Inflammatory macrophage treated with lipopolysaccharide for 1 hour (primary cell): ENCODE measurements at places on chromosomes 13 and 19.

DNA sequence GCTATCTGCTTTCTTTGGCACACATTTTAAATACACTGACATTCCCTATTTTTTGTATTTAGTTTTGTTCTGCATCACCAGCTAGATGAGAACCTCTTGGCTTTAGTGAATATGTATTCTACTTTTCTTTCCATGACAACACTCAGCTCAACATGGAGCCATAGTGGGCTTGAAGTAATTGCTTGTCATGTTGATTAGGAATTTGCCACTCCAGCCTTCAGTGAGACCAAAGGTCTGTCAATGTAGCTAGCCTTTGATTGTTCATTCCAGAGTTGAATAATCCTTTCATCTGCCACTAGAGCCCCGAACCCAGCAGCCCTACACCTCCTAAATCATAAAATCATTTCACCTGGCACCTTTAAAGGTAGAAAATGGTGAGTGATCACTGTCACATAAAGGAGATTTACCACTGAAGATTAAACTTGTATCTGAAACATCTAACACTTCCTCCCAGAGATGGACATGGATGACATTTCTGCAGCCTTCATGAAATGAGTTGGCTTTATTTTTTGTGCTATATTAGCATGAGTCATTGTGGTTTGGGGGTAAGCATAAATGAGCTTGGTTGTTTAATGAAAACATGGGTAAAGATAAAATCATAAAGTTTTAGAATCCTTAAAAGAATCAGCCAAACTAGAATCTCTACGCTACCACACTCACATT lies 29.2 kb upstream of the GARRE1 start:
- no peak for DNase-seq

GRCh38 chr19:10695401-10696398 lies 5.5 kb upstream of the QTRT1 start:
- peak; percentile 96 for DNase-seq

DNA sequence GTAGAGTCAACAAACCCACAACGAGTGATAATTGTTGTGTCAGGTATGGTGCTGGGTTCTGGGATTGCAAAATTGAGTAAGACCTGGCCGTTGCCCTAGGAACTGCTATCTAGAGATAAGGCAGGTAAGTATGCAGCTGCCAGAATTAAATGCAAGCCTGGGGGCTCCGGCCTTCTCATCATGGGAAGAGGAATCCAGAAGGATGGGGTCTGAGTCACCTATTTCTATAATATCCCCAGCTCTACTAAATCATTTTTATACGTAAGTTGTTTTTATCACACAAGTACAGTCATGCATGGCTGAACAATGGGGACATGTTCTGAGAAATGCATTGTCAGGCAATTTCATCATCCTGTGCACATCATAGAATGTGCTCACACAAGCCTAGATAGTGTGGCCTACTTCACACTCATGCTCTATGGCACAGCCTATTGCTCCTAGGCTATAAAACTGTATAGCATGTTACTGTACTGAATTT lies 203.0 kb downstream of the KLF5 start:
- DNase-seq: no peak

DNA sequence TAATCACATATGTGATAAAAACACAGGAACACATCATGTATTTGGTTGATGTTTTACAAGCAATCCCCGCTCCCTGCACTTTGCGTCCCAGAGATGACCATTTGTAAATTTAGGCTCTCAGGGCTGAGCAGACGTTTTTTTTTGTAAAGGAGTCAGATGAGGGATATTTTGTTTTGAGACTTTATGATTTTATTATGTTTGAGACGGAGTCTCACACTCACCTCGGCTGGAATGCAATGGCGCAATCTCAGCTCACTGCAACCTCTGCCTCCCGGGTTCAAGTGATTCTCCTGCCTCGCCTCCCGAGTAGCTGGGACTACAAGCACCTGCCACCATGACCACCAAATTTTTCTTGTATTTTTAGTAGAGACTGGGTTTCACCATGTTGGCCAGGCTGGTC lies 1.4 kb downstream of the TLE6 start:
- no peak for DNase-seq

DNA sequence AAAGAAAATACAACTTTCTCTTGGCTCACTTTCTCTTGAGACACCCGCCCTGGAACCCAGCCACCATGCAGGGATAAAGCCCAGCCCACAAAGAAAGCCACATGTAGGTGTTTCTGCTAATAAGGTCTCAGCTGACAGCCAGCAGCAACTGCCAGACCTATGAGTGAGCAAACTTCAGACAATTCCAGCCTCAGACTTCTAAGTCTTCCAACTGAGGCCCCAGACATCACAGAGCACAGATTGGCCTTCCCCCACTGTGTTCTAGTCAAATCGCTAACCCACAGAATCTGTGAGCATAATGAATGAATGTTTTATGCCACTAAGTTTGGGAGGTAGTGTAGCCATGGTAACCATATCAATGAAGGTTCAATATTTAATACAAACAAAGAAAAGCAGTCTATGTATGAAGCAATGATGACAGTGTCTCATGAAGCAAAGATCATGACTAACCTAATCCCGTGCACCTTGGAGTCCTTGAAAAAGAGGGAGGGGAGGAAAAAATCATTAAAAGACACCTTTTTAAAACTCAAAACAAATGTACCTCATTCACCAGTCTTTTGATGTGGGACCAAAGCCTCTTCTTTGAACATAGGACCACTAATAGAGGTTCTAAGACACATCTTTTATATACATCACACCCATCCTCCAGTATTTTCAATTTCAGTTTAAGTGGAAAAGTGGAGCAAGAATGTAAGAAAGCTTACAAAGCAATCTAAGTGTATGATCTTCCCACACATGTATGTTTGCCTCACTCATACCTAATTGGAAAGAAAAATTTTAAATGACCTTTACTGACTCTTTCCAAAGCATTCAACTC lies 6.2 kb downstream of the MRPS31 start:
- DNase-seq: no peak

DNA sequence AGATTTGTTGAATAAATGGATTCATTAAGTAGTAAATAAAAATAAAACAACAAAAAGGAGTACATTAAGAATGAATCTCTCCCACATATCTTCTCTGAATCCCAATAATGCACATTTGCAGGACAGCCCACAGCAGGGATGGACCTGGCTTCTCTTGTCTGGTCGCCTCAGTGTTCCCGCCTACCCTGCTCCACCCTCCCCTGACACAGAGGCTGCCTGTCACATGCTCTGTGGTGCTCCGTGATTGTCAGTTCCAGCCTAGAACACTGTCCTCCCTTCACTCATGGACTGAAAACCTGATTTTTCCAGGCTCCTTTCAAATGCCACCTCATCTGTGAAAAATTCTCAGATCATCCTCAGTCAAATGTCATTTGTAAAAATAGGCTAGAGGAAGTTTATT lies 94.5 kb upstream of the GPR12 start:
- no peak for DNase-seq

DNA sequence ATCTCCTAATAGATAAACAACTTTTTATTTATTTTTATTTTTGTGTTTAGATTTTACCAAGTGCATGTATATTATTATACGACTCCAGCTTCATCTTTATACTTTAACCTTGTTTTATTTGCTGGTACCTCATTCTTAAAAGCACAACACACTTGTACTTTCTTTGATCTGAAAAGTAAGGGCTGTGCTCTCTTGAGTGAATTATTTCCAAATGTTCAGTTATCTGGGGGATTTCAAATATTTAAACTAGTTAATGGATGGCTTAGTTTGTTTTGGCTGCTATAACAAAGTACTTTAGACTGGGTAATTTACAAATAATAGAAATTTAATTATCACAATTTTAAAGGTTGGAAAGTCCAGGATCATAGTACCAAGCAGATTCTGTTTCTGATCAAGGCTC lies 1148.2 kb upstream of the PCDH9 start:
- no peak for DNase-seq

GRCh38 chr13:51364404-51365008 lies 25.0 kb downstream of the SERPINE3 start:
- no peak for DNase-seq

GRCh38 chr13:112244061-112244460 lies 132.1 kb upstream of the SPACA7 start:
- no peak for DNase-seq

GRCh38 chr19:28972058-28972852 lies 240.7 kb downstream of the UQCRFS1 start:
- no peak for DNase-seq

GRCh38 chr19:48518207-48518606 lies 6.6 kb upstream of the LMTK3 start:
- no peak for DNase-seq

GRCh38 chr13:113562844-113563243 lies 21.7 kb upstream of the TFDP1 start:
- no peak for DNase-seq

DNA sequence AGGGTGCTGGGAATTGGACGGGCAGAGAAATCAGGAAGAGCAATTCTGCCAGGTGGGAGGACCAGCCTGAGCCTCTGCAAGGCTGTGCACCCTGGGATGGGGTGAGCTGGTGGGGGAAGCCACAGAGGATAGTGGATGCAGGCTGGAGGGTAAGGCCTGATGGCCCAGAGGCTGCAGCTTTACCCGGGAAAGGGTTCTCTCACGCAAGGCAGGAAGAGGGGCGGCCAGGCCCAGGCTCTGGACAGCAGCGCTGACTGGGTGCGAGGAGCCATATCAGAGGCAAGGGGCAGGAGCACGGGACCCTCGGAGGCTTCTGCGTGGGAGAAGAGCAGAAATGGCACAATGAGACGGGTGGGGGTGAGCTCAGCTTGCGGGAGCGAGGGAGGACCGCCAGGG lies 104.6 kb downstream of the SOX1 start:
- DNase-seq: no peak

DNA sequence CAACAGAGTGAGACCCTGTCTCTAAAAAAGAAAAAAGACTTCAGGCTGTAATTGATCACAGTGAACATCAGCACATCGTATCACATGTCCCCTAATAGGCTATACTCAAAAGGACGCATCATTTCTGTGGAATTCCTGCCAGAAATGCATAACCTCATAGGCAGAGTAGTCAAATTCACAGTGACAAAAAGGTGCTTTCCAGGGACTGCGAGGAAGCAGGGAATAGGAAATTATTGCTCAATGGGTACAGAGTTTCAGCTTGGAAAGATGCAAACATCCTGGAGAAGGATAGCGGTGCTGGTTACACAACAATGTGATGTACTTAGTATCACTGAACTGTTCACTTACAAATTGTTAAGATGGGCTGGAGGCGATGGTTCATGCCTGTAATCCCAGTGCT lies 41.1 kb upstream of the MRI1 start:
- DNase-seq: no peak
